Tibial nerve (tissue), 4 donors: ENCODE measurements at places on chromosomes 4 and X. TPM values are rescaled to one million over a fixed set of nuclear protein-coding genes. Genes with fewer than 3 reads are reported as not detected.

SPANXD gene
- total RNA-seq = not detected

ARX gene
- total RNA-seq = not detected

IBSP gene
- not detected for total RNA-seq

RBM46 gene
- total RNA-seq = not detected

KLHL34 gene
- total RNA-seq = not detected

AFM gene
- not detected for total RNA-seq

F8A2 gene
- total RNA-seq = 2.6 TPM

ZMYM3 gene
- 18.0 TPM for total RNA-seq

LNX1 gene
- 8.3 TPM for total RNA-seq

CLNK gene
- not detected for total RNA-seq

MMGT1 gene
- total RNA-seq = 29.9 TPM

FUNDC1 gene
- 8.8 TPM for total RNA-seq

FAM47C gene
- not detected for total RNA-seq

ZNF827 gene
- 5.4 TPM for total RNA-seq

PABPC1L2A gene
- not detected for total RNA-seq

UXT gene
- 95.7 TPM for total RNA-seq

PPARGC1A gene
- 7.6 TPM for total RNA-seq

MTTP gene
- total RNA-seq = 0.22 TPM

FAT1 gene
- total RNA-seq = 96.9 TPM
